ENCODE measurements at places on chromosomes 2 and 18.

GRCh38 chr18:49169037-49169521 lies 218.3 kb upstream of the SMAD7 start:
- DNase-seq = no peak

DNA sequence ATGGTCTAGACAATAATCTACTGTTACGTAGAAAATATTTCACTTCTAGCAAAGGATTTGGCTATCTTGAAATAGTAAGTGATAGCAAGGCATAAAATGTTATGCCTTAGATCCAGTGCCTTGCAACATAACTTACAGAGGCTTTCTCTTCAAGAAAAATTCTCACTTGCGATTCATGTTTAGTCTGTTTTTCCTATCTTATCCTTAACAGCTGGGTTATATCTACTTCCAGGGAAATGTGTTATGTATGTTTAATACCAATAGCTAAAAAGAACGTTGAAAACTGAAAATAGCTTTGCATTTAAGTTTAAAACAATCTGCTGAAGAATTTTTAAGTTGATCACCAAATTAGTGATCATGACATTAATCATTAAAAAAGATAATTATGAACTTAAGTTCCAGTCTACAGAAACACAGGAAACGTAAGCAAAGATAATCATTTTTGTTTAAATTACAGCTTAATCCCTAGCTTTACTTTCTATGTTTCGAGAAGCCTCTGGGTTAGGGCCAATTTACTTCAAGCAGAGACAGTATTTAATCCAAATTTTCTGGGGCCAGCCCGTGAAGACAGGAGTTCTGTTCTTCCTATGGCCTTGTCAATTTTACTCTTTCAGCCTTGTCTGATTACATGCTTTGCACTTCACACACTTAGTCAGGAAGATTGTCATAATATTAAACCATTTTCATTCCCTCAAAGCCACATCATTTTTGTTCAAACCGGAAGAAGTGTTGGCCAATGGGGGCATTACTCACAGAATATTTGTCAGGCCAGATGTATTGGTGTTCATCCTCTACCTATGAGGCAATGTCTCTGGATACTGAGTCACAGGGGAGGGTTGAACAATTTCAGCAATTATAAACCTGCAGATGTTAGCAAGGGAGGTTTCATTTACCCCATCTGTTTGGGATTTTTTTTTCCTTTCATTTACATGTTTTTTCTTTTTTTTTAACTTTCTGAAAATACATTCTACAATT lies 1132.9 kb upstream of the ZEB2 start:
- no peak for DNase-seq

GRCh38 chr2:129462349-129462748 lies 517.1 kb upstream of the RAB6C start:
- DNase-seq = no peak

GRCh38 chr2:217067787-217068186 lies 207.9 kb upstream of the TNP1 start:
- DNase-seq = no peak

- no peak for DNase-seq
Observed at GRCh38 chr2:86791573-86791972, 860 bp upstream of the CD8A start.

DNA sequence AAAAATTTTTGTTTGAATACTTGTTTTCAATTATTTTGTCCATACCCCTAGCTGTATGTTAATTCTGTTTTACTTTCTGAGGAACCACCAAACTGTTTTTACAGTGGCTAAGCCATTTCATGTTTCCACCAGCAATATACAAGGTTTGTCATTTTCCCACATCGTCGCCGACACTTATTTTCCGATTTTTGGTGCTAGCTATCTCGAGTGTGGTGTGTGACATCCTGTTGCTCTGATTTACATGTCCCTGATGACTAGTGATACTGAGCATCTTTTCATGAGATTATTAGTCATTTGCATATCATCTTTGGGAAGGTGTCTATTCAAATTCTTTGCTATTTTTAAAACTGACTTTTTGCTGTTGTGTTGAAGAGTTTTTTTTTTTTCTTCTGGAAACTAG lies 7.2 kb upstream of the GPC1 start:
- DNase-seq = no peak
